ENCODE measurements at places on chromosomes 3 and 15.

GRCh38 chr3:45489730-45490309, 101.4 kb downstream of the LARS2 start:
- no peak for DNase-seq

DNA sequence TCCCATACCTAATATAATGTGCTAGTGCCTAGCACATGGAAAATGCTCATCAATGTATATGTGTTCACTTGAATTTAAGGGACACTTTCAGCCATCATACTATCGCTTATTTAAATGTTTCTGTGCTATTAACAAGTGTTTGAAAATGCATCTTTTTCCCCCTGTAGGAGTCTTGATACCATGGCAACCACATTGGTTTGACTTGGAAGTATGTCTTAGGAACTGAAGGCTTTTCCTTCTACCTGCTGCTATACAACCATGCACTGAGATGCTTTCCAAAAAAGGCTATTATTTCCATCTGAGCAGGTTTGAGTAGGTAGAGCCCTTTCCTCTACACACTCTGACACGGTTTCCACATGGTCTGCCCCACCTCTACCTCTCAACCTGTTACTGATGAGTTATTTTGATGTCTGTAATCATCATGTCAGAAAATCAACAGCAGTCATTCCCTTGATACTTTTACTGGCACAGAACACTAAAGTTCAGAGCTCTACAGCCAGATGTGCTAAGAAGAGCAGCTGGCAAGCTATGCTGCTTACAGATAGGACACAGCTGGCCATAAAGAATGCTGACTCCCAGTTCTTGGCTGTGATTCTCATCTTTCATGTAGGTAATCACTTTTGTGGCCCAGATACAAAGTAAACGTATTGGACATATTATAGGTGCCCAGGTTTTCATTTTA, 59.3 kb downstream of the RYR3 start:
- no peak for DNase-seq

GRCh38 chr15:85578941-85579701, 198.7 kb downstream of the AKAP13 start:
- DNase-seq, result no peak

GRCh38 chr3:171974986-171975837, 64.2 kb upstream of the FNDC3B start:
- no peak for DNase-seq

GRCh38 chr3:189554868-189555557, 76.2 kb upstream of the TP63 start:
- no peak for DNase-seq

GRCh38 chr3:126622694-126623093, 32.2 kb downstream of the TXNRD3 start:
- no peak for DNase-seq

DNA sequence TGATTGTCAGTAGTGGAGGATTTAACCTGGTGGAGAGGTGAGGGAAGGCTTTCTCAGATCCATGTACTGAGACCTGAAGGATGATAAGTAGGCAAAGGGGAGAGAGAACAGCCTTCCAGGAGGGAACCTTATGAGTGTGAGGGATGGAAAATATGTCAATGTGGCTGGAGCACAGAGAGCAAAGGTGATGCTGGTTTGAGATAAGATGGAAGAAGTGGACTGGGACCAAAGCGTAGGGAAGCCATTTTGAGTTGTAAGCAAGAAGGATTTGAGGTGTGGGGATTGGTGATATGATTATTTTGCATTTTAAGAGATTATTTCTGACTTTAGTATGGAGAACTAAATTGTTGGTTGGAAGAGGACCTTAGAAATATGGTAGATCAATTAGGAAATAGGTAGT, 3.9 kb downstream of the FBXO45 start:
- DNase-seq, result no peak

DNA sequence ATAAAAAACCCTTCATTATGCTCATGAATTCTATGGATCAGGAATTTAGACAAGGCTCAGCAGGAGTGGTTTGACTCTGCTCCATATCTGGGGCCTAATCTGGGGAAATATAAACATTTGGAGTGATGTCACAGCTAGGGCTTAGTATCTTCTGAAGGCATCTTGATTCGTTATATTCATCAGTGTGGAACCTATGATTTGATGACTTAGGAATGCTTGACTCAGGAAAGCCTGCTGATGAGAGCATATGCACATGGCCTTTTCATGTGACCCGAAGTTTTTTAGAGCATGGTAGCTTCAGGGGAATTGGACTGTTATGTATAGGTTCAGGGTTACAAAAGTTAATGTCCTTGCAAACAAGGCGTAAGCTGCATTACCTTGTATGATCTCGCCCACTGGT, 184.9 kb upstream of the LRRC3B start:
- DNase-seq, result no peak

DNA sequence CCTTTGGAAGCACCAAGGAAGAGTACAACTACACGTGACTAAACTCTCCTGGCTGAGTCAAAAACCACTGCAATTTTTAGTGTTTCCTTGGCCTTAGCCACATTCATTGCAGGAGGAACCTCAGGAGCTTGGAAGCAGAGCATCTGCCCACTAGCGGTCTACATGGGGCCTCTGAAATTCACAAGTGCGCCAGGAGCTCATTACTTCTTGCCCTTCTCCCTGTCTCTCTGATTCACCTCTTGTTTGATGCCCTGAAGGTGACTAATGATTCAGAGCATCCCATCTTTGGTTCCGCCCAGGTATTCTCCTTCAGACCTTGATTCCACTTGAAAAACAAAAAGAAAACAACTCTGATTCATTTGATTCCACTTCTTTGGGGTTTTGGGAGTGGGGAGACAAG, 201.1 kb upstream of the LPP start:
- DNase-seq, result no peak

GRCh38 chr3:147943265-147943945, 534.2 kb downstream of the ZIC1 start:
- DNase-seq, result no peak

GRCh38 chr3:169323578-169324451, 339.7 kb downstream of the MECOM start:
- no peak for DNase-seq

- no peak for DNase-seq
These were observed 55.1 kb downstream of the EXOG start for GRCh38 chr3:38551026-38551832.

GRCh38 chr3:190197346-190197763, 76.7 kb upstream of the P3H2 start:
- DNase-seq, result no peak

- DNase-seq, result no peak
These were observed at the start of gene FAM131A for GRCh38 chr3:184337399-184337714. Gene FAM131A, plus strand, starts transcription at chr3:184337600. Its CDS starts 31 bp downstream, at chr3:184337631.

GRCh38 chr15:83538682-83539081, 91.5 kb downstream of the SH3GL3 start:
- no peak for DNase-seq

GRCh38 chr3:142624341-142625152, 28.4 kb downstream of the PLS1 start:
- DNase-seq, result no peak

DNA sequence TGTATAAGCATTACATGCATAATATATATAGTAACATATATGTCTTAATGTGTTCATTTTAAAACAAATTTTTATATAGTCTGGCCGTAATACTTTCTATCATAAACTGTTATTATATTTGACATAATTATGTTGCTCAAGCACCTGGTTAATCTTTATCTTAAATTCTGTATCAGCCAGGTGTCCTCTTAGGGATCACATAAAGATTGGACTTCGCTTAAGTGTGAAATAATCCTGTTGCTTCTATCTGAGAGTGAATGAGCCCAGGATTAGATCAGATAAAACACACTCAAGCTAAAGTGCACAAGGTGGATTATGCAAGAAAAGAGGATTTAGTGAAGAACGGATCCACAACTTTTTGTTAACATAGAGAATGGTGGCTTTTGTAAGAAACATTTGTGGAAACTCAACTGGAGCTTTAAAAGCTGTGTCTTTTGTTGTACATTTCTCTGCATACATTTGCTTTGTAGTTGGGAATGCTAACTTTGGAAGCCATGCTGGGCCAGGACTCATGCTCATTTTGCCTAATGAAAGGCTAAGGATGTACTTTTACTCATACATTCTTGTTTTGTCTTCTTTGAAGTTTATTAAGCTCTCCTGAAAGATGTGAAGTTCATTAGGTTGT, 437.8 kb downstream of the ZIC1 start:
- DNase-seq, result no peak

- no peak for DNase-seq
These were observed 62.5 kb upstream of the PHLDB2 start for GRCh38 chr3:111796566-111796965.

- no peak for DNase-seq
These were observed 401.7 kb upstream of the NR2F2 start for GRCh38 chr15:95928822-95929221.

DNA sequence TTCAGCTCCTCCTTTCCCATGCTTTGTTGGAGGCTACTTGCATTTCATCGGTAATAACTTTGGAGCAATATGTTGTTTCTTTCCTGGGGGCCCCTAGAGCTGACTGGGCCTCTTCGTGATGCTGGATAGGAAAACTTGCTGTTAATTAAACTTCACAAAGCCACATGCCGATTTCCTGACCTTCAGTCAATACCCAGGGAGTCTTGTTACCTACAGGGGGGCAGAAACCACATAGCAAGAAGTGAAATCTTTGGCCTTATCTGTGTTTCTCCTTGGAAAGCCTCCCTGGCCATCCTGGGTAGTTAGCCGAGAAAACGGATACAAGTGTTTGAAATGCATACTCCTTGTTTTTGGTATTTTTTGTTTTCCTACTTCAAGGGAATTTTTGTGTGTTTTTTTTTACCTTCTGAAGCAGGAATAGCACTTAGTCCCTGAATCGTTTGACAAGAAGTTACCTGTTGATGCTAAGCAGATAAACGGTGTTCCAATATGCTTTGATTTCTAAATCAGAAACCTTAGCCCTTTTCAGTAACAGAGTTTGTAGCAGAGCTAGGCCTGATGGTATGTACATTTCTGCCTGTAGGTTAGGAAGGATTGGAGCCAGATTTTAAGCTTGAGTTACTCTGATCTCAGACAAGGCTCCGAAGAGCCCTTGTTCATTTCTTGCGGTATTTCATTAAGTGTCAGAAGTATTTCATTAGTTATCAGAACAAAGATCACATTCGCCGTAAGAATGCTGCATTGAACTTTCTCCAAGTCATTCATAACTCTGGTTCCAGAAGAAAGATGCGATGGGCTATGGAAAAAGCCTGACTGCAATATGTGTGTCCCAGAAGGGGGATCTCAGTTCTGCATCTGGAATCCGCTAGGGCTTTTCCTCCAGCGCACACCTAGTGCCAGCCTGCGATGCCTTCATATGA, 111.5 kb downstream of the THSD4 start:
- DNase-seq, result no peak

- DNase-seq, result no peak
These were observed 55.6 kb upstream of the SKOR1 start for GRCh38 chr15:67769497-67770357.

GRCh38 chr3:48107227-48107626, 81.0 kb downstream of the CDC25A start:
- DNase-seq, result no peak

- no peak for DNase-seq
These were observed 782.0 kb downstream of the EPHA3 start for GRCh38 chr3:89889386-89889785.

DNA sequence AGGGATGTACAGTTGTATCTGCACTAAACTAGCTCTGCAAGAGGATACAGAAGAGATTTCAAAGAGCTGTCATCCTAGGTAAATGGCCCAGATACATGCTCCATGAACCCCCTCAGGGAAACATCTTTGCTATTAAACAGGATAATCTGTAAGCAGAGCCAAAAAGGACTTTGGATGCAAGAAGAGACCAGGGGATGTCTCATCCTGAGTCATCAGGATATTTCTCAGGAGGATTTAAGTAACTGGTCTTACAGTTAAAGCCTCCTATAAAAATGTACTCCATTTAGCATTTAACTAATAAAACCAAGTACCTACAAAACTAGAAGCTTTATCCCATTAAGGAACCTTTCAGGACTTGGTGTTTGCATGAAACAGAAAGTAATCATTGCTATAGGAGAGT, 48.2 kb upstream of the PHLDB2 start:
- DNase-seq, result no peak

- DNase-seq, result no peak
These were observed 416.5 kb downstream of the TBL1XR1 start for GRCh38 chr3:176780766-176781165.

DNA sequence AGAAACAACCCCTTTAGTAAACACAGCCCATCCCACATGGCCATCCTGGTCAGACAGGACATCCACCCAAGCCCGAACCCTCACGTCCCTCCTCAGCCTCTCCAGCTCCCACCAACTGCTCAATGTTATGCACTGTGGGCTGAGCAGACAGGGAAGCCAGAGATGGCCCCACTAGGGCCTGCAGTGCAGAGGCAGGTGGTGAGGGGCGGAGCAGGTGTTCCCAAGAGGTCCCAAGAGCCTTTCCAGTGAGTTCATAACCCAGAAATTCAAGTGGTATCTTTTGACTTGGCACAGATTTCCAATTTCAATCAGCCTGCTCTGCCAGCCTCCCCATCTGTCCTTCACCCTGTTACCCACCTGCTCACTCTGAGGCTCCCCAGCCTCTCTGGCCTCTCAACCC, 130.3 kb downstream of the LIPC start:
- no peak for DNase-seq

- no peak for DNase-seq
These were observed 7.3 kb upstream of the LEKR1 start for GRCh38 chr3:156818890-156819289.

DNA sequence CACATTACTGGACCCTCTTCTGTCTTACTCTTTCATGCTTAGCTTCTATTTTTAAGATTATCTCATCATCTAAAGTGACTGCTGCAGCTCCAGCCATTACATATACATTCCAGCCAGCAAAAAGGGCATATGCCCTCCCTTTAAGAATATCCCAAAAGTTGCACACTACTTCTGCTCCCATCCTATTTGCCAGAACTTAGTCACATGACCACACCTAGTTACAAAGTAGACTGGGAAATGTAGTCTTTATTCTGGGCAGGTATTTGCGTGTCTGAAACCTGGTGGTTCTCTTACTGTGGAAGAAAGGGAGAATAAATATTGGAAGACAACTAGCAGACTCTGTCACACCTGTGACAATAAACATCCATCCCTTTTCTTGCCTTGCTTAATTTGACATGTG, 341.6 kb upstream of the NR2E3 start:
- DNase-seq, result no peak

DNA sequence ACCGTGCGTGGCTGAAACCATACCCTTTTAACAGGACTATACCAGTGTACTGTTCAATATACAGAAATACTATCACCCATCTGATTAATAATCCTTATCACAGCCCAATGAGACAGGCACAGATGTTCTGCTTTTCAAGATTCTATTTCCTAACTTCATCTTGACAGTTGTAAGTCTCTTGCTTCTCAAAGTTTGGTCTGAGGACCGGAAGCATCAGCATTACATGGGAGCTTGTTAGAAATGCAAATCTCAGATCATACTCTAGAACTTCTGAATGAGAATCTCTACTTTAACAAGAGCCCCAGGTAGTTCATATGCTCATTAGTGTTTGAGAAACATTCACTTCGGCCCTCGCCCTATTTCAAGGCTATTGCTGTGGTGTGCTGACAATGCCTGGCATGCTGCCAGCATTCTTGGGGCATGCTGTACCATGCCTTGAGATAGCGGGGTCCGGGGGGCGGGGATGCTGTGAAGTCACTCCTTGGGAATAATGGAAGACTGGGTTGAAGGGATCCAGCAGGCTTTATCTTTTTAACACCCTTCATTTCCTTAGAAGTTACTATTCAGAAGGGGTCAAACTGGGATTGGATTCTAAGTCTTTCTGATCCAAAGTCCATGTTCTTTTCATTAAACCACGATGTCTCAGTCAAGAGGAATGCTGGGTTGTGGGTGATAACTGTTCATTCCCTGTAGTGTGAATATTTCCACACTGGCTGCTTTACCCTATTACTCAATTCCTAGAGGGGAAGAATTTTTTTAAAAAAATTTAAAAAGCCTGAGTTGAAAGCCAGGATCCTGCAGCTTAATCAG, 194.7 kb downstream of the LPP start:
- DNase-seq, result no peak

All from 8988T (cell line).